Activated CD4-positive, alpha-beta T cell treated with anti-CD3 and anti-CD28 coated beads, Interleukin-2, amount 10 ng/mL, durations not matched to agents 7 days and 5 days (primary cell): ENCODE measurements at places on chromosomes 2 and 18. TPM values are rescaled to one million over a fixed set of nuclear protein-coding genes. Genes with fewer than 3 reads are reported as not detected.
A peak's percentile ranks its signal among the peaks of the same experiment; 100 is the strongest.

The ATOH8 gene
- total RNA-seq = 0.12 TPM

The ARL6IP6 gene
- 57.5 TPM for total RNA-seq

The KLHL29 gene
- 3.5 TPM for total RNA-seq

The TUBA4B gene
- not detected for total RNA-seq

The EHBP1 gene
- total RNA-seq = 22.2 TPM

The PELI1 gene
- total RNA-seq = 25.6 TPM

The KCNK3 gene
- total RNA-seq = not detected

DNA sequence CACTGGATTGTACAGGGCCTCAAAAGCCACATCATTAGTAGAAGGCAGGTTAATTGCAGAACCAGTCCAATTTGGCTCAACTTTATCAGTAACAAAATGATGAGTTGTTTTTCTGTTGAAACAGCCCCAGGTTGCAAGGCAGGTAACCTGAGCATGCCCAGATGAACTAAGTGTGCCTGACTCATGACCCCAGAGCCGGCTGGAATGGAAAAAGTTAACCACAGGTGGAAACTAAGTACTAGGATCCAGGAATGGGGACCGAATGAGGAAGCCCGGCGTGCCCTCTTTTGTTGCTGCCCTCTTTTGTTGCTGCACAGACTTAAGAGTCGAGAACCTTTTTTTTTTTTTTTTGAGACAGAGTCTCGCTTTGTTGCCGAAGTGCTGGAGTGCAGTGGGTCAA lies 79.5 kb upstream of the YWHAQ start:
- H3K36me3 ChIP-seq = peaks cover 1% of the 10 kb centered on the region
- peaks cover 46% of the 10 kb centered on the region for H3K4me1 ChIP-seq
- no peaks in the 10 kb centered on the region for H3K27me3 ChIP-seq
- DNase-seq = no peak
- H3K27ac ChIP-seq = peak overlapping the region; percentile 54

GRCh38 chr18:67553437-67553836 lies 36.9 kb upstream of the DSEL start:
- H3K27ac ChIP-seq = no peak overlapping the region
- no peaks in the 10 kb centered on the region for H3K27me3 ChIP-seq
- H3K36me3 ChIP-seq = no peaks in the 10 kb centered on the region

- no peak overlapping the region for H3K27ac ChIP-seq
- no peak for DNase-seq
- H3K36me3 ChIP-seq = no peaks in the 10 kb centered on the region
- peaks cover 22% of the 10 kb centered on the region for H3K4me1 ChIP-seq
- H3K4me3 ChIP-seq = no peak overlapping the region
These were observed 9.0 kb upstream of the GAL3ST2 start for GRCh38 chr2:241767464-241768250.

DNA sequence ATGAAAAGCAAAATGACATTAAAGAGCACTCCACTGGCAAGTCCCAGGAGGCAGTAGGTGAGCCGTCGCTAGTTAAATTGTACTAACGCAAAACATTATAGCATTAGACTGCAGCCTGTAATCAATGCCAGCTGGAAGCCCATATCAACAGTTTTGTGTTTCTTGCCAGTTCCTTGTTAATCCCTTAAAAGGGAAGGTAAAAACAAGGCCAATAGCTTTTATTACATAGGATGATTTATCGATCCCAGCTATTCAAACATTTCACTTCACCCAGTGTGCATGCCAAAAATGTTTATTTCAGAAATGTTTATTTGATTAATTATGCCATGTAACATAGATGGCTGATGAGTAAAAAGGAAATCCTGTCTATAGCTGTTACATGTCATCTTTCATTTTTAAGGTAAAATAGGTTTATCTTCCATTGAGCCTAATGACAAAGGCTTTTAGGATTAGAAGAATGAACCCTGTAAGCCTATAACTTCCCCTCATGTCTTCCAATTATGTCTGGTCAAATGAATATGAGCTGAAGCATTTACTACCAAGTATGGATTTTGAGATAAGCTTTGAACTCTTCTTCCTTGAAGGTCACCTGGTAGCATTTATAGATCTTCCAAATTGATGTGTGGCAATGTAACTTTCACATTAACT lies 591.2 kb downstream of the RNF144A start:
- no peaks in the 10 kb centered on the region for H3K4me1 ChIP-seq
- peaks cover 1% of the 10 kb centered on the region for H3K36me3 ChIP-seq
- H3K4me3 ChIP-seq = no peak overlapping the region
- H3K27ac ChIP-seq = no peak overlapping the region
- H3K27me3 ChIP-seq = no peaks in the 10 kb centered on the region

GRCh38 chr2:71558300-71559051 lies 105.1 kb downstream of the DYSF start:
- H3K4me3 ChIP-seq = no peak overlapping the region
- DNase-seq = no peak
- no peaks in the 10 kb centered on the region for H3K27me3 ChIP-seq
- H3K36me3 ChIP-seq = no peaks in the 10 kb centered on the region

DNA sequence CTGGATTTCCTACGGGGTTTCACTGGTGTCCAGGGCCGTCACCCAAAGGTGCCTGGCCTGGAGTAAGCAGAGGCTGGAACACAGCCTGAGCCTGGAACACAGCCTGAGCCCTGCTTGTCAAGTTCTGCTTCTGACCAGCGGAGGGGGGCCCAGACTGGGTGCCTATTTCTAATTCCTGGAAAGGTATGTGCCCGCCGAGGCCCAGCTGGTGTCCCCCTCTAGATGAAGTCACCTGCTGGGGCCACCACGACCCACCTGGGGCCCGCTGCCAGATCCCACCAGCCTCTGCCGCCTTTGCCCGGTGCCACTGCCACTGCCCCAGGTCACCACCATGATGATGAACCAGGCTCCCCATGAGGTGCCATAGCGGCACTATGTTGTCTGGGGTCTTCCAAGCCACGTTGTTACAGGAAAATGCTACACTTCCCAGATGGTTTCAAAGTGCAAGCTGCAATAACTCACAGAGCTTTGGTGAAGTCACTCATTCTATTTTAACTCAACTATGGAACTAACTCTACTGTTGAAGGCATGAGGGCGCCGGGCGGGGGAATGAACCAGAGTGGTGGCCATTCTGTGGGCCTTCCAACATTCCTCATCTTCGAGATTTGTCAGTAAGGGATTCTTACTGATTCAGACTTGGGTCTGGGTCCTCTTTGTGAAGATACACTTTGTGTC lies 40.9 kb upstream of the LAPTM4A start:
- no peak overlapping the region for H3K4me3 ChIP-seq
- H3K27me3 ChIP-seq = peaks cover 10% of the 10 kb centered on the region
- H3K36me3 ChIP-seq = no peaks in the 10 kb centered on the region

DNA sequence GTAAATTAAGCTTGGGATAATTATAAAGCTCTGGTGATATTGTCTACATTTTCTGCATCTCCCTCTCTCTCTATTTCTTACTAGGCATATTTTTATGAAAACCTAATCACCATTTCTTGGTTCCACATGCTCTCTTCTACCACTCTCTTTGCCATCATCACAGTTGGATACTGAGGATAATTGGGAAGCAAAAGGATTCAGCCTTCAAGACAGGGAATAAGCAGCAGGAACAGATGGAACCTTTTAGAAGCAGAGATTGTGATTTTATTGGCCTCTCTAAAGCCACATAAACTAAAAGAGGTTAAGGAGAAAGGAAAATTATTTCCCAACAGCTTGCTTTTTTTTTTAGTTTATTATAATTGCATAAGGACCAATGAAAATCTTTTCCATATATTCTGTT lies 226.3 kb upstream of the SPHKAP start:
- no peak overlapping the region for H3K4me3 ChIP-seq
- no peaks in the 10 kb centered on the region for H3K36me3 ChIP-seq
- H3K27ac ChIP-seq = no peak overlapping the region

GRCh38 chr2:170322140-170322766 lies 144.3 kb downstream of the MYO3B start:
- no peaks in the 10 kb centered on the region for H3K36me3 ChIP-seq
- H3K4me1 ChIP-seq = no peaks in the 10 kb centered on the region
- H3K27ac ChIP-seq = no peak overlapping the region
- no peak for DNase-seq

- no peak overlapping the region for H3K4me3 ChIP-seq
- no peaks in the 10 kb centered on the region for H3K27me3 ChIP-seq
- no peaks in the 10 kb centered on the region for H3K4me1 ChIP-seq
- H3K27ac ChIP-seq = no peak overlapping the region
These were observed 17.1 kb downstream of the EPB41L5 start for GRCh38 chr2:120029672-120030640.

GRCh38 chr18:8260319-8260718 lies 348.9 kb upstream of the RAB12 start:
- H3K27ac ChIP-seq = no peak overlapping the region
- H3K4me1 ChIP-seq = no peaks in the 10 kb centered on the region
- DNase-seq = no peak
- no peaks in the 10 kb centered on the region for H3K36me3 ChIP-seq

DNA sequence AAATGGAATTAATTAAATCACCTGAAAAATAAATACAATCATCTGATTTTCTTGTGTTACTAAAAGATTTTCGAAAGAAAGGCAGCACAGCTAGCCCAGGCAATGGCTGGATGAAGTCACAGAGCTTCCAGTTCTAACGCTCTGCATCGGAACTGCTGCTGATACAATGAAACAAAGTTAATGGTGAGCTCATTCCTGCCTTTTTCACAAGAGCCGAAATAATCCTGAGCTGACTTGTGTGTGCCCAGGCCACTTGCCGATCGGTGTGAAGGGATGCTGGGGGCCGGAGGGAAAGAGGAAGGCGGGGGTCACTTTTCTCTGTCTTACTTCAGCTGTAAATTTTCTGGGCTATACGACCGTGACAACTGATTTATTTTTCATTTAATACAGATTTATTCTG lies 149.5 kb downstream of the INO80D start:
- no peak for DNase-seq
- no peak overlapping the region for H3K27ac ChIP-seq
- H3K4me3 ChIP-seq = no peak overlapping the region
- H3K27me3 ChIP-seq = peaks cover 5% of the 10 kb centered on the region

DNA sequence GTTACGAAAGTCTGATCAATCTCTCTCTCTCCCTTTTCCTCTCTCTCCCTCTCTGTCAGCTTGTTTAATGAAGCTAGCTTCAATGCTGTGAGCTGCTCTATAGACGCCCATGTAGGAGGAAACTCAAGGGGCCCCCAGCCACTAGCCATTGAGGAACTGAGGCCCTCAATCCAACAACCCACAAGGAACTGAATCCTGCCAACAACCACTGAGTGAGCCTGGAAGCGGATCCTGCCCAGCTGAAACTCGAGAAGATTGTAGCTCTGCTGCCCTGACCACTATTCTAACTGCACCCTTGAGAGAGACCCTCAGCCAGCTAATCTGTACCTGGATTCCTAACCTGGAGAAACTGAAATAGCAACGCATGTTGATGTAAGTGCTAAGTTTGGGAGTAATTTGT lies 129.2 kb downstream of the BCL11A start:
- DNase-seq = no peak
- H3K27me3 ChIP-seq = no peaks in the 10 kb centered on the region
- no peaks in the 10 kb centered on the region for H3K4me1 ChIP-seq
- H3K36me3 ChIP-seq = no peaks in the 10 kb centered on the region
- H3K4me3 ChIP-seq = no peak overlapping the region

DNA sequence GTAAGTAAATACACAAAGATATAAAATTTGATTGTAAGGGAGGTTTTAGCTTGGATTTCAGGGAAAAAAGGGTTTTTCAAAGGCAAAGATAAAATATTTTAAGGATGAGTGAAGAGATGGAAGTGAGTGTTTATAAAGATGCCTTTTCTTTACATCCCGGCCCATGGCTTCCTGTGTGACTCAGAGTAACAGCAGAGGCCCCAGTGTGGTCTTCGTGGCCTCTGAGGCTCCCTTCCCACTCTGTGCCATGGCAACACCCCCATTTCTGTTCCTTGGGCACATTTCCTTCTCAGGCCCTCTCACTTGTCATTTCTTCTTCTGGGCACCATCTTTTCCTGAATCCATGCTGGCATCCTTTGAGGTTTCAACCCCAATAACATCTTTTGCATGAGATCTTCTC lies 92.6 kb upstream of the TMEM18 start:
- no peak overlapping the region for H3K4me3 ChIP-seq
- H3K36me3 ChIP-seq = no peaks in the 10 kb centered on the region
- DNase-seq = no peak
- no peak overlapping the region for H3K27ac ChIP-seq

- DNase-seq = no peak
- no peak overlapping the region for H3K27ac ChIP-seq
- H3K27me3 ChIP-seq = no peaks in the 10 kb centered on the region
- peaks cover 8% of the 10 kb centered on the region for H3K4me1 ChIP-seq
- no peak overlapping the region for H3K4me3 ChIP-seq
These were observed 234.0 kb downstream of the FAM210A start for GRCh38 chr18:13492314-13492713.

DNA sequence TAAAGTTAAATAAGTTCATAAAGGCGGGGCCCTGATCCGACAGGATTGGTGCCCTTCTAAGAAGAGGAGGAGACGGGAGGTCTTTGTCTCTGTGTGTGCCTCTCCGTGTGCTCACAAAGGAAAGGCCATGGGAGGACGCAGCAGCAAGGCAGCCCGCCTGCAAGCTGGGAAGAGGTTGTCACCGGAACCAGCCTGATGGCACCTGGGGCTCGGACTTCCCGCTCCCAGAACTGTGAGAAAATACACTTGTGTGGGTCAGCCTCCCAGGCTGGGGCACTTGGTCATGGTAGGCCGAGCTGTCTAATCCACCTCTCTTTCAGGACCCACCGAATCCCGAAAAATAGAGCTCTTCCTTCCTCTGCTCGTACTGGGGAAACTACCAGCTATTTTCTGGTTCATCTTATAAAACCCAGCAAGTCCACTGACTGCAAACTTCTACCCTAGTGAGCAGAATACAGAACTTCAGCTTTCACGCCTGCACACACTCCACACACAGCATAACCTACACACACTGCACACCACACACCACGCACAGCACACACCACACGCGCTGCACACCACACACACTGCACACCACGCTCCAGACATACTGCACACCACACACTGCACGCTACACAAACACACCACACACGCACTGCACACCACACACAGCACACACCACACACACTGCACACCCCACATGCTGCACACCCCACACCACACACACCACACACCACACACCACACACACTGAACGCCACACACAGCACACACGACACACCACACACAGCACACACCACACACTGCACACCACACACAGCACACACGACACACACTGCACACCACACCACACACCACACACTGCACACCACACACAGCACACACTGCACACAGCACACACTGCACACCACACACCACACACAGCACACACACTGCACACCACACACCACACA lies 58.1 kb downstream of the ASB1 start:
- H3K27ac ChIP-seq = no peak overlapping the region
- no peaks in the 10 kb centered on the region for H3K27me3 ChIP-seq
- no peaks in the 10 kb centered on the region for H3K36me3 ChIP-seq
- no peaks in the 10 kb centered on the region for H3K4me1 ChIP-seq
- peak; percentile 5 for DNase-seq
